Activated CD4-positive, alpha-beta T cell treated with anti-CD3 and anti-CD28 coated beads for 24 hours (primary cell): ENCODE measurements at places on chromosomes 3 and 15.

GRCh38 chr15:87755226-87755625 lies 501.3 kb downstream of the NTRK3 start:
- no peak for DNase-seq

DNA sequence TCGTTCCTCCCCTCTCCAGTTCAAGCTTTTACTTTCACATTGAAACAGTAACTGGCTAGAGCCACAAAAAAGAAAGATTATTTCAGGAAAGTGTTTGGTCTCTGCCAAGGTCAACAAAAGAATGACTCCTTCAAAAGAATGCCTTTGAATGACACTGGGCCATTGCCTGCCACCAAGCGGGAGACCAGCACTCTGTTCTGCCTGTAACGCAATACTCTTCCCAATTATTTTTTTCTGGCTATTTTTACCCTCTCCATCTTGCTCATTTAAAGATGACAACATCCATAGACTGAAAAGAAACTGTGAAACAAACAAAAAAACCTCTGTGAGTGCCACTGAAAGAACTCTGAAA lies 37.3 kb downstream of the EHHADH start:
- DNase-seq = no peak

DNA sequence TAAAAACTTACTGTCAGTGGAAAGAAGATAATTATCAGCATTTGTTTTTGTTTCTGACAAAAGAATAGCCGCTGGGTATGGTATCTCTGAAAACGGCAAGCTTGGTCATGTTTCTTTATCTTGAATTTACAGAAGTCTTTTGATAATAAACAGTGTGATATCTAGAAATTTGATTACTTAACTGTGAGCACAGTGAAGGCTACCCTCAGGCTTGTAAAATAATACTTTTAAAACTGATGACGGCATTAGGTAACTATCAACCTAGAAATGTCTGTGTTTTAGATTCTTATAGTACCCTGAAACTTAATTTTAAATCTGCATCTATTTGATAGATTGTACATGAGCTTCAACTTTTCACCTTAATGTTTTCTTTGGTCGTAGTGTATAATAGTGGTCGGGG lies 43.4 kb downstream of the NSUN3 start:
- DNase-seq = no peak

DNA sequence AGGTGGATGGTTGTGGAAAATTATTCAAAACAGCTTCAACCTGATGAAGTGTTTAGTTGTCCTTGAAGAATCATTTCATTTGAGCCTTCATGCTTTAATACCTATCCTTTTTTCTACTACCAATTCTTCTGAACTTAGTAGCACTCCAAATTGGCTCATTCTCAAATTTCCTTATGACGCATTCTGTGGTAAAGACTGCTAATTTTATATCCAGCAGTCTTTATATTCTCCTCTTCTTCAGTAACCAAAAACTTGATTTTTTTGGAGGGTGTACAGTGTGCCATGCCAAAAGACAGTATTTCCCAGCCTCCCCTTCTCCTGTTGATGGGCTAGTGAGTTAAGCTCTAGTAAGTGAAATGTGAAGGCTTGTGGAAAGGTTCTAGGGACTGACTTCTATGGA lies 25.2 kb downstream of the CGNL1 start:
- no peak for DNase-seq

DNA sequence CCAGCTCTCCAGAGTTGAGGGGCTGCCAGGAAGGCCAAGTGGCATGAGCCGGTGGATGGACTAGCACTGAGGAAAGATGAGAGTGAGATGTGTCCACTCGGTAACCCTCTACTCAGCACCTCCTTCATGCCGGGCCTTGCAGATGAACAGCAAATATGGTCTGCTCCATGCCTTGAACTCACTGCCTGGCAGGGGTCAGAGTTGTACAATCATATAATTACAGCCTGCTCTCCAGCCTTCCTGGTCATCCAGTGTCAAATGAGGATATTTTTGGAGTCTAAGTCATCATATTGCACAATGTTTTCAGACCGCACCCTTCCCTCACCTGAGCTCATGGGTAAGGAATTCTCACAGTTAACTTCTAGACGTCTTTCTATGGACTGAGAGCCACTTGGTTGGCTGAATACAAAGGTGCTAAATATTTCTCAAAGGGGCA lies 4.9 kb downstream of the MGLL start:
- no peak for DNase-seq

DNA sequence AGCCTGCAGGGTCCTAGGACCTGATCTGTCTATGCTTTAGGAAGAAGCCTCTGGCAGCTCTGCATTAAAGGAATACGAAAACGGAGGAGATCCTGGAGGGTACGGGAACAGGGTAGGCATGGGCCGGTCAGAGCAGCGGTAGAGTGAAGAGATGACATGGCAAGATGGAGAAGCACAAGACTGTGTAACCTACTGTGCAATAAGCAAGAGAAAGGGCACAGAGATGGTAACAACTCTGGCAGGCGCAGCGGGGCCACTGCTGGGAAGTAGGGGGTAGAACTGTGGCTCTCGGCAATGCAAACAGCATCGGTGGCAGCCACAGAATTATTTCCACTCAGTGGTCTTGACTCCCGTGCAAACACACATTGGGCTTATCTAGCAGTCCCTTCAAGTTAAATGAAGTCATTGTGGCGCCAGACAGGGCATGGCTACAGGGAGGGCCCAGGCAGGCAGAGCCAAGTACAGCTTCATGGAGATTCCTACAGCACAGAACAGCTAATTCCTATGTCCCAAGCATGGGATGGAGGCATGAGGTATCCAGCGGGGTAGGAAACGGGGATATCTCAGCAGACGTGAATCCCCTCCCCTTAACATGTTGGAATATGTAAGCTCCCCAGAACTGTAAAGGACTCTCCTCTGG lies 28.8 kb downstream of the WHAMM start:
- DNase-seq = no peak

GRCh38 chr3:139113231-139113992 lies 68.7 kb upstream of the PRR23C start:
- DNase-seq = no peak

DNA sequence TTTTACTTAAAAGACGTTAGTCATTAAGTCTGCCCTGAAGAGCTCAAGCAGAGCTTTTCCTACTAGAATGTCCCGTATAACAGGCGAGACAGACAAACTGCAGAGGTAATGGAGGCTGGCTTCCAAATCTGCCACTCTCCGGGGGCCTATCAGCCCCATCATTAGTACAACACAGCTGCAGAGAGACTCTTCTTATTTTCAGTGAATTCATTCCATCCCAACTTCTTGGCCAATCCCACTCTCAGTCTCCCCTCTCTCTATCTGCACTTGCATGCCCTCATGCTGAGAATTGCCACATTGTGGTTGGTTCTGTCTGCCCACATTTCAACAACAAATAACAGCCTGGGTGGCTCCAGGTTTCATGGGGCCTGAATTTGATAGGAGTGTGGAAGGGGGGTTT lies 412.7 kb downstream of the ERC2 start:
- no peak for DNase-seq

DNA sequence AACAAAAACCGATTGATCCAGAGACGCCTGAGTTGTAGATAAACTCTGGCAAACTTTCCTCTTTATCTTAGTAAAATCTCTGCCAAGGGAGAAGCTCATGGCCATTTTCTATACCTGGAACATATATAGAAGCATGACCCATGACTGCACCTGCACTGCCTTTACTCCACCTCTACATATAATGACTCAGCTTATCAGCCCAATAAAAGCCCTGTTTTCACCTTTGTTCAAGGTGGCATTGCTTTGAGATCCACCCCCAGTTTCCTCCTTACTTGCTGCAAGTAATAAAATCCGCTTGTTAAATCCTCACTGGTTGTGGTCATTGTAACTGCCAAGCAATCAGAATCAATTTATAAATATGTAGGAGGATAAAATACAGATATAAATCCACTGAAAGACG lies 1280.4 kb downstream of the NSUN3 start:
- DNase-seq = no peak

DNA sequence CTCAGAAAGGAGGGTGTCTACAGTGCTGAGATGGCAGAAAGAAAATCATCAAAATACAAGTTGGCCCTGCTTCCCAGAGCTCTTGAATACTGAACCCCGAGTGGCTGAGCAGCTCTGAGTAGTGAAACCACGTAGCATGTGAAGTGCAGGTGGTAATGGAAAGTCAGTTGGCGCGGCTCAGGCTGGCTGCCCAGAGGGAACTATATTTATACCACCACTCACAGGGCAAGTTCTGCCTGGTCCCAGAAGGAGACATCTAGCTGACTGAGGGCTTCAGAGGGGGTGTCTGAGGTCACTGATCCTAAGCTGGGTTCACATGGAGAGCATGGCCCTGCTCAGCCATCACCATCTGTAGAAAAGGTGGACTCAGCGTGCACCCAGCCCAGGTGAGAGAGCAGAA lies 129.6 kb upstream of the AGBL1 start:
- no peak for DNase-seq

DNA sequence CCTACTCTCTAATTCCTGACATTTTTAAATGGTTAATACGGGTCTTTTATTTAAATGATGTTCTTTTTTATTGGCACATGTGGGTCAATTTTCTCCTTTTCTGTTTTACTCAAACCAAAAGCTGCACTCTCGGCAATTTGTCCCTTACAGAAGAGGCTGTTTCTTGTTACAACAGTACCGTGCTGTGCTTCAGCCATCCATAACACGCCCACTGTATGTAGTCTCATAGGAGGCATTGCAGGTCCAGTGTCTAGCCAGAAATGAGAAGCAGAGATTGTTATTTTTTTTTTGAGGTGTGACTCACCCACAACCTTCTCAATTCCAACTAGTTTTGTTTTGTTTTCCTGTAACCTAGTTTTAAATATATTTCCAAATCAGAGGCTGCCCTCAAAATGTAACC lies 164.6 kb downstream of the GMNC start:
- no peak for DNase-seq

DNA sequence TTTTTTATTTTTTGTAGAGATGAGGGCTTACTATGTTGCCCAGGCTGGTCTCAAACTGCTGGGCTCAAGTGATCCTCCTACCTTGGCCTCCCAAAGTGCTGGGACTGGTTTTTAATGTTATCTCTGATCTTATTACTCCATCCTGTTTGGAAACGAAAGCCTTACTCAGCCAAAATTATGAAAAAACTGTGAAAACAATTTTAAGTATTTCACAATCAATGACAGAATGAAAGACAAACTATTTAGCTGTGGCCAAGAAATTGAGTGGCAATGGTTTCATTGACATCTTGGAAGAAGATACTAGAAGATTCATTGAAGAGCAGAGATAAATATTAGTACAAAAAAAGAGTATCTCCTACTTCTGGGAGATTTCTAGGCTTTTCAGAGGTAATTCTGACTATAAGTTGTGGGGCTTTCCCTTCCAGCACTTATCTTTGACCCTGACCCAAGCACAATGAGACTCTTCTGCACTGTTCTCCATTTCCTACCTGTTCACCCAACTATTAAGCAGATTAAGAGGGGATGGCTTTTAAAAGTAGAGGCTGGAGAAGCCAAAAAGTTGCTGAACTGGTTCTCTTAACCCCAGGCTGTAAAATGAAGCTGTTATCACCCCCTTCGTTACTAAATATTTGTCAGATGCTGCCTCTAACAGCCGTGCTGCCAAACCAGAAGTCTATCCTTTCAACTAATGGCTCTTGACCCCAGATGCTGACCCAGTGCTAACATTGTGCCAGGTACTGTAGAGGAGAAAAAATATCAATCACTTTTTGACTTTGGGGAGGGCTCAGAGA lies 14.2 kb upstream of the SLC25A36 start:
- DNase-seq = no peak

- no peak for DNase-seq
Measured at GRCh38 chr3:42892169-42892568, 13.8 kb upstream of the ZNF662 start.

GRCh38 chr3:194640829-194641228 lies 7.6 kb upstream of the TMEM44 start:
- no peak for DNase-seq

DNA sequence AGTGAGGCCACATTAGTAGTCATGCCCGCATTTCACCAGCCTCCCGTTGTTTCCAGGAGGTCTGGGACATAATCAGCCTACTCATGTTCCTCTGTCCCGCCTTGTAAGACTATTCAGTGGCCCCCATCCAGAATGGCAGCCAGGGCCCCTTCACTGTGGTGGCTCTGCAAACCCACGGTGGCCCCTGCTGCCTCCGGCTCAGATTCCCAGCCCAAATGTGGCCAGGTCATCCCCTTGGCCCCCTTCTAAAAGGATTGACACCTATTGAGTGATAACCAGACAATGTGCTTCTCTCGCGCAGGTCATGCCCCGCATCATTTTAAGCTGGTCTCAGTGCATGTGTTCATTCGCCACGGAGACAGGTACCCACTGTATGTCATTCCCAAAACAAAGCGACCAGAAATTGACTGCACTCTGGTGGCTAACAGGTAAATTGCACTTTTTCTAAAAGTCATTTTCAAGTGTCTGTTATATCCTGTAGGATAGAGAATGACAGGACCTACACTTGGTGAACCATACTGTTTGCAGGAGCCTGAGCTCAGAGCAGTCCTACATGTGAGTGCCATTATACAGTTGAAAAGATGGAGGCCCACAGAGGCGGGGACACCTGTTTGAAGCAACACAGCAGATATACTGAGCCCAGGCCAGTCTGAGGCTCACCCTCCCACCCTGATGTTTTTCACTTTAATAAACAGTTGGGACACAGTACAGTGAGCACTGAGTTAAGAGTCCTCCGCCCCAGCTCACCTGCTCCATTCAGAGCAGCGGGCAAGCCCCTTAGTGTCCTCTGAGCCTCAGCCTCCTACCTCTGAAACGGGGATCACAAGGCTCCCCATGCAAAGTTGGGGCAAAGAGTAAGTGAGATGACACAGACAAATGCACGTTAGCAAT lies 47.7 kb downstream of the PXYLP1 start:
- DNase-seq = no peak

DNA sequence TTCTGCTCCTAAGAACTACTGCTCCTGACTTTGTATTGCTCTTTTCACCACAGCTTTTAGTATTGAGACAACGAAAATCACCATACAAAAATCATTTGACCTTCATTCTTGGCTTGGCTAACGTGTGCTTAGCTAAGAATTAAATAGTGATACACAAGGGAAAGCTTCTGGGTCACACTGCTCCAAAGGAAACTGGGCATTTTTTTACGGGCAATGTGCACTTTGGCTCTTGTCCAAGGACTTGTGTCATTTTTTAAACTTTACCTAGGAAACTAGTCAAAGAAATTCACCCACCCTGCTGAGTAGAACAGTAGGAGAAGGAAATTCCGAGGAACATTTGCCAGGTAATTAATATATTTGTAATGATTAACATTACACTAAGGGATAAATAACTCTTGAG lies 19.8 kb downstream of the WDR72 start:
- no peak for DNase-seq

- DNase-seq = no peak
Measured at GRCh38 chr3:100335434-100335833, 877 bp downstream of the NIT2 start.
